NCI-H526 (cell line): ENCODE measurements at places on chromosomes 13 and 19.
A peak's percentile ranks its signal among the peaks of the same experiment; 100 is the strongest.

GRCh38 chr13:106153041-106153440 is 382.4 kb downstream of the EFNB2 start:
- no peak for DNase-seq

DNA sequence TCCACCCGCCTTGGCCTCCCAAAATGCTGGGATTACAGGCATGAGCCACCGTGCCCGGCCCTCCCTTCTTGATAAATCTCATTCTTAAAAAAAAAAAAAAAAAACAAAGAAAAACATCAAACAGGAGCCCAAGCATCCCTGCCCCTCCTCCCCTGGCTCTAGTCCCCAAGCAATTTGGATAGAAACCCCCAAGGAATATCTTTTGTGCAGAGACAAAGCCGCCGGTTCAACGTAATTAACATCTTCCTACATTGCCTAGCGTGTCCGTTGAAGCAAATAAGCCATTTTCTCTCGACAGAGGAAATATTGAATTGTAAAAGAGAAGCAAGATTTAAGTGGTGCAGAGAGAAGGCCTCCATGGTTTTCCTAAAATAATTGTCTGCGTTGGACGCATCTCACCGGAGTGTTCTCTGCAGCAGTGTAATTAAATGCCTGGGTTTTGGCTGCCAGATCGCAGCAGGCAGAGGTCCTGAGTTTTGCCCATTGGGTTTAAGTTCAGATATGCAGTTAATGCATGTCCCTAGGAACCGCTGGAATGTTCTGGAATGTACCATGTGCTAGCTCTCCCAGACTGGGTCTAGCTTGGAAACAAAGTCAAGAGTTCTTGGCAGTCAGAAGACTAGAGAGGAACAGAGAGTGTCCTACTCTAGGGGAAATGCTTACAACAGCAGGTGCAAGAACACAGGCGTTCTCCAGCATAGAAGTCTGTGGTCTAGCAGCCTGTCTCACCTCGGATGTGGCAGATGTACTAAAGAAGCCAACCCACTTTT is 30.8 kb downstream of the PIN1 start:
- no peak for DNase-seq

GRCh38 chr19:2495651-2496316 is 19.9 kb downstream of the GADD45B start:
- DNase-seq: no peak

GRCh38 chr19:2365201-2365970 is 5.3 kb downstream of the TMPRSS9 start:
- no peak for DNase-seq

GRCh38 chr19:39643591-39643990 is 12.1 kb upstream of the LGALS16 start:
- no peak for DNase-seq

GRCh38 chr19:33226550-33227241 is 1.0 kb upstream of the SLC7A10 start:
- peak; percentile 84 for DNase-seq

- peak; percentile 37 for DNase-seq
Observed at GRCh38 chr19:51810223-51810622, 15.3 kb downstream of the FPR3 start.

- no peak for DNase-seq
Observed at GRCh38 chr13:28246891-28247290, 108.5 kb downstream of the PAN3 start.

DNA sequence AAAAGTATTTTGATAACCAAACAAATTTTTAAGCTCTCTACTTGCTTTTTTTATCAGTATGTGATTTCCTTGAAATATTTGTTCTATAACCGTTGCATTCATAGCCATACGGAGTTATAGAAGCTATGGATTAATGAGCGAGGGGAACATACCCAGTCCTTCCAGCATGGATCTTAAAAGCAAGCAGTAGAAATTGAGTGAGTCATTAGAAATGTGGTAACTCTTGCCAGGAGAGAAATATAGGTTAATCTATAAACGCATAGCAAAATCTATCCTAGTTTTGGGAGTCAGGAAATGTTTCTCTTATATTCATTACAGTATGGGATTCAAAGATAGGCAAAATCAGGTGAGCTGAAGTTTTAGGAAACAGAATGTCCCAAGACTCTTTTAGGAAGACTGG is 507.4 kb downstream of the DACH1 start:
- no peak for DNase-seq

DNA sequence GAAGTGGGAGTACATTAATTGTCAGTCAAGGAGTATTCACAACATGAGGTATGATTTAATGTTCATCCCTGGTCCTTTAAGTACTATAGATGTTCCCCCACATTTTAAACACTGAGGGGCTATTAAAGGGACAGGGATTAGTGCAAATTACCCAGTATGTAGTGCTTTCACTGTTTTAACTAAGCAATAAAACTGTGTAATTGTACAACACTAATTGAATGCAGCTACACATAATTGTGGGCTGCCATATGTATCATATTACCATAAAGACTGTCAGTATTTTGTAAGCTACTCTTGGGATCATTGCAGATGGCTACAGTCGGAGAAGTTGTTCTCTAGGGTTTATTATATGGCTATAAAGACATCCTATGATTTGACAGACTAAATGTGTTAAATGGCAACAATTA is 316.6 kb downstream of the DCLK1 start:
- DNase-seq: no peak

DNA sequence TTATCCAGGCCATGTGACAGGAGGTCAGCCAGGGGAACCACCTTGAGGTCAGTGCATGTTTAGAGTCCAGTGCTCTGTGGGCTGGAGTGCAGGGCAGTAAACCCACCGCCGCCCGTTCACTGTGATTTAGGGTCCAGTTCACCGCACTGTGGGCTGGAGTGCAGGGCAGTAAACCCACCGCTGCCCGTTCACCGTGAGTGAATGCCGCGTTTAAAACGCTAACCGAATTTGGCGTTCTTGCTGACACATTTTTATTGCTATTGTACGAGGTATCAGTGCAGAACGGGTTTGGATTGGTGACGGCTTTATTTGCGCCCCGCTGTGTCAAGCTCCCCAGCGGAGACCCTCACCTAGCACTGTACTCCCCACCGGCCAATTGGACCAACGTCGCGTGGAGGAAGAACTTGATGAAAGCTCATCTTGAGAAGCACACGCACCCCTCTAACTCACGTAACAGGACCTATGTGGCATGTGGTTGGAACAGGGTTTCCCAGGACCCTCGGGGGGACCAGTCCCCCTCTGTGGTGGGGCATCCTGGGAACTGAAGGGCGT is 27.9 kb downstream of the C13orf46 start:
- DNase-seq: no peak

DNA sequence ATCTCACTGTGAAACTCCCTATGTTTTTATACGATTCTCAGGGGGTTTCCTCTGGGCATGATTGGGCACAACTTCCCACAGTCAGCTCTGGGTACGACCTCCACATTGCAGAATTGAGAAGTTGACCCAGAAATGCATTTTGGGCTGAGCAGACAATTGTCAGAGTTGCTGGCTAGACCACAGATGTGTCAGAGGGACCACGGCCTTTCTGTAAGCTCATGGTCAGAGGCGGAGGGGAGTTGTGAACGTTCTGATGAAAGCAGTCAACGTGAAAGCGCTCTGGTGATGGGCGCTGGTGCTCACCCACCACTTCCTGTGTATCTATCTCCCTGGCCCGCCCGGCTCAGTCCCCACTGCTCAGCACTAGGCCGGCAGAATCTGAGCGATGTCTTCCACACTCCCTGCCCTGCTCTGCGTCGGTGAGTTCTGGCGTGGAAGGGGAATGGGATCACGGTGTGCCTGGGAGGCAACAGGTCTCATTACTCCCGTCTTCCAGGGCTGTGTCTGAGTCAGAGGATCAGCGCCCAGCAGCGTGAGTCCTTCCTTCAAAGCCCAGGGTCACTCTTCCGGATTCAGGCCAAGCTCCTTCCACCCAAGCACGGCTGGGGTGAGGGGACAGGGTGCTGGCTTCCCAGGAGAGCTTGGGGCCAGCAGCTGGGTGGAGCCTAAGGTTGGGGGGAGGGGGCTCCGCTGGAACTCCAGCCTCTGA is at the start of gene NCR1:
Gene NCR1, plus strand, starts transcription at position 346 of the 709 bp plus-strand sequence. Its CDS starts 40 bp downstream, at position 386.
- no peak for DNase-seq

DNA sequence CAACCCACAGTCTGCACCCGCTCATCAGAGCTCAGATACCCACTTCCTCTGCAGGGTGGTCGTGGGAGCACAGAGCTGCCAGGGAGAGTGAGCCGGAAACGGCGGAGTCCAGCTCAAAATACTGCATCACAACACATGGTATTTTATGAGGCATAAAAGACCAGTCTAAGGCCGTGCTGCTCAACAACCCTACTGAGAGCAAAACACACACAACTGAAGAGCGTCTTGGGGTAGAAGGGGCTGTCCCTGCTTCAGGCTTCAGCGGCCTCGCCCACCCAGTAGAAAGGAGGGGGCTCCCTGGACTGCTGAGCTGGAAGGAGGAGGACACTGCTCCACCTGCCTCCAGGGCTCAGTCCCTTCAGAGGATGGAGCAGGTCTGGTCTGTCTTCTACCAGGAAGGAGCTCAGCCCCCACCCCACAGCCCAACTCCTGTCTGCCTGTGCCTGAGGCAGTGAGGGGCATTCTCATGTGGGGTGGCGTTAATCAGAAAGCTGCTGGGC is 36.9 kb downstream of the NAXD start:
- no peak for DNase-seq

DNA sequence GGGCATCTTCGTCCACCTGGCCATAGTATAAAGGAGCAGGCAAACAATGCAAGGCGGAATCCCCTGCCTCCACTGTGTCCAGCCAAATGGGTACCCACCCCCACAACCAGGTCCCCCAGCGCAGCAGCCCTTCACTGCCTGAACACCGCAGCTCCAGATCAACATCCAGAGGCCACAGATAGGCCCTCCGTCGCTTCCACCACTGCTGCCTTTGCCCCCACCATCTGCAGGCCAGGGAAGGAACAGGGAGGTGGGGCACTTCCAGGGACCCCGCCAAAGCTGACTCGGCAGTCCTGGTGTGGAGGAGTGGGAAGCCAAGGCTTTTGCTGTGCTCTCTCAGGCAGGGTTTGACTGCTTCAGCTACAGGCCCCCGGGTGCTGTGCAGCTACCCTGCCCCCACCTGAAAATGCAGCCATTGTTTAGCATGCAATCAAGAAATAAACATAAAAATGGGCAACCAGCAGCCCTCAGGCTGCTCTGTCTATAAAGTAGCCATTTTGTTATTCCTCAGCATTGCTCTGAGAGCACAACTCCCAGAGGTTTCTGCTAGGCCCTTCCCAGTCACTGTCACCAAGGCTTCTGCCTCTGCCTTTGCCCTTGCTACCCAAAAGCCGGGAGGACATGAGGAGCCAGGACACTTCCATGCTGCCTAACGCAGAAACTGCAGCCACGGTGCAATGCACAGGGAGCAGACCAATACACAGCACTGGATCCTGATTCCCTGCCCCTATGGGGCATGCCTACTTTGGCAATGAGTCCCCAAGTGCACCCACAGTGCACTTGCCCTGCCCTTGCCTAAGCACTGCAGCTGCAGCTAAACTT is 733.2 kb upstream of the KLHL1 start:
- DNase-seq: no peak

DNA sequence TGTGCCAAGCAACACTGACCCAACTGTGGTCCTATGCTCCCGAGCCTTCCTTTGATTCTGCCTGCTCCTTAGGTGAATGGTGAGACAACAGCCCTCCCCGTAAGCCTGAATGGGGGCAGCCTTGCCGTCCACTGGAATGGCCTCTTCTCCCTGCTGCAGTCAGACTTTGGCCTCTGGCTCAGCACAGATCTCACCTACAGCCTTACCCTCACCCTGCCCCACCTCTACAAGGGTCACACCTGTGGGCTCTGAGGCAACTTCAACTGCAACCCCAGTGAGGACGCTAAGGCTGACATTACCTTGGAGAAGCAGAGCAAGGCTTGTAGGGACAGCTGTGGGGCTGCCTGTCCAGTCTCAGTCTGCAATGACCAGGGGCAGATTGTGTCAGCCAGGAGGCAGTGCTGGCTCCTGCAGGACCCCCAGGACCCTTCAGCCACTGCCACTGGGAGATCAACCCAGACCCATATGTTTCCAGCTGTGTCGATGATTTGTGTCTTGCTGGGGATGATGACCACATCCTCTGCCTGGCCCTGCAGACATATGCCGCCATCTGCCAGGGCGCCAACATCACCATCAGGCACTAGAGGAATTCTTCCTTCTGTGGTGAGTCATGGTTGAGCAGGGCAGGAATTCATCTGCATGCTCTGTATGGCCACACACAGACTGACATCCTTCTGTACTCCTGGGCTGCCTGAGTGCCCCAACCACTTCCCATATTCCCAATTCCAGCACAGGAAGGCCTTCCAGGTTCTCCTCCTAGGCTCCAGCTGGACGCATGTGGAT is 27.3 kb upstream of the FXYD3 start:
- DNase-seq: no peak
